CD8-positive, alpha-beta memory T cell (primary cell): ENCODE measurements at places on chromosomes 7 and 10. TPM values are rescaled to one million over a fixed set of nuclear protein-coding genes. Genes with fewer than 3 reads are reported as not detected.

Gene GARIN1A
- 0.61 TPM for total RNA-seq

Gene FOXI2
- not detected for total RNA-seq

Gene CALHM3
- total RNA-seq, result not detected

GRCh38 chr7:107933386-107934013, 42.5 kb downstream of the DLD start:
- no peak for DNase-seq

- DNase-seq, result no peak
Observed at GRCh38 chr7:66255534-66256100, 50.5 kb downstream of the TPST1 start.
